ENCODE measurements at places on chromosomes 12 and 14. TPM values are rescaled to one million over a fixed set of nuclear protein-coding genes. Genes with fewer than 3 reads are reported as not detected.

GRCh38 chr12:102513272-102513671 lies 32.9 kb upstream of the IGF1 start:
- no peak overlapping the region for H3K4me3 ChIP-seq
- DNase-seq: no peak
- no peak overlapping the region for H3K27ac ChIP-seq
- no peaks in the 10 kb centered on the region for H3K36me3 ChIP-seq
- no peaks in the 10 kb centered on the region for H3K4me1 ChIP-seq
- no peaks in the 10 kb centered on the region for H3K27me3 ChIP-seq

- H3K27ac ChIP-seq: no peak overlapping the region
- no peaks in the 10 kb centered on the region for H3K36me3 ChIP-seq
- no peak for DNase-seq
- H3K4me3 ChIP-seq: no peak overlapping the region
- H3K4me1 ChIP-seq: no peaks in the 10 kb centered on the region
Observed at GRCh38 chr14:95679998-95680735, 6.1 kb upstream of the TCL1B start.

GRCh38 chr12:6266541-6266966 lies 43.9 kb upstream of the PLEKHG6 start:
- H3K27ac ChIP-seq: no peak overlapping the region
- peaks cover 5% of the 10 kb centered on the region for H3K4me1 ChIP-seq
- H3K27me3 ChIP-seq: no peaks in the 10 kb centered on the region
- DNase-seq: no peak

GRCh38 chr14:49050822-49051221 lies 535.4 kb downstream of the RPS29 start:
- no peak overlapping the region for H3K4me3 ChIP-seq
- no peaks in the 10 kb centered on the region for H3K27me3 ChIP-seq
- H3K36me3 ChIP-seq: no peaks in the 10 kb centered on the region
- DNase-seq: no peak
- no peaks in the 10 kb centered on the region for H3K4me1 ChIP-seq
- H3K27ac ChIP-seq: no peak overlapping the region

The SLC24A4 gene
- 0.98 TPM for polyA plus RNA-seq

The TESPA1 gene
- polyA plus RNA-seq: 3.4 TPM

The MSI1 gene
- polyA plus RNA-seq: 1.8 TPM

All from ovary (tissue), 10 donors.